KBM-7 (cell line): ENCODE measurements at places on chromosomes 6 and 20.
A peak's percentile ranks its signal among the peaks of the same experiment; 100 is the strongest.

DNA sequence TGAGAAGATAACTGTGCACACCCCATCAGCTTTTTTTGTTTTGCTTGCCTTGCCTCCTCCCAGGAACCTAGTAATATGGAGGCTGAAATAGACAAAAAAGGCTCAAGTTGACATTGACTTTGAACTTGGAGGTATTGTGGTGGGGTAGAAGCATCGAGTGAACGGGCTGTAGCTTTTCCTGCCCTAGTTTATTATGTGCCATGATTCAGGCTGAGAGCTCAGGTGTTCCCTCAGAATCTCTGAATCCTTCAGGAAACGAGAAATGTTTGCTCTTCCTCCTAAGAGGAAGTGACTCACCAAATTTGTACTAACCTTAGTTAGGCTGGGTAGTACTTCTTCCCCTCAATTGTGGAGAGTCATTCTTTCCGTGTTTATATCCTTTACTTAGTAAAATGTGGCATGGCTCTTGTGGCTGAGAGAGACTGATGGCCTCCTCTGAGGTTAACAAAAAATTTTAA, 98.8 kb downstream of the SASH1 start:
- DNase-seq = no peak

DNA sequence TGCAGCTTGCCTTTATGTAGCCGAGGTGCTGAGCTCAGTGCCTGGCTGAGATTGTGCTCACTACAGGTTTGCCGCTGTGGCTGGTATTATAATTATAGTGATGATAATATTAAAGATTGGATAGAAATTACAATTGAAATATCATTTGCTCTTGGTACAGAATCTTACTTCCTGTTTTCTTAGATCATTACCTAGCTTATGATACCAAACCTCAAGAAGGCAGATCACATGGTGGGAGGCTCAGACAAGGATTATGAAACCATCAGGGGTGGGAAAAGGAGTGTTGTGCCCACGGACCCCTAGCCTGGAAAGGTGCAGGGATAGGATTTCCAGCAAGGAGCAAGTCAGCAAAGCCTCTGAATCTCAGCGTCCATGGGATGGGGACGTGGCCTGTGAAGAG, 70.6 kb downstream of the IGF2R start:
- DNase-seq = no peak

GRCh38 chr6:14452567-14453527, 335.3 kb downstream of the CD83 start:
- peak; percentile 100 for DNase-seq

DNA sequence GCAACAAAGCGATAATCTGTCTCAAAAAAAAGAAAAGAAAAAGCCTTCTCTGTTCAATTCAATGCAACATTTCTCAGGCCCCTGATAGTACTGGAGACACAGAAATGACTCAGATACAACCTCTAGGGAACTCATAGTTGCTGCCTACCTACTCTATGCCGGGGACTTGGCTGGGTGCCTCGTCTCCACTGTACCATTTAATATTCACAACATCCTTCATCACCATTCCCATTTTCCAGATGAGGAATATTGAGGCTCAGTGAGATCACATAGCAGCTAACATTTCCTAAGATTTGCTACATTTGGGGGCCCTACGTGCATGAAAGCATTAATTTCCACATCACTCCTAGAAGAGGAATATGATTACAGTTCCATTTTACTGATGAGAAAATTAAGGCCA, 7.5 kb downstream of the NOL4L start:
- DNase-seq = no peak

DNA sequence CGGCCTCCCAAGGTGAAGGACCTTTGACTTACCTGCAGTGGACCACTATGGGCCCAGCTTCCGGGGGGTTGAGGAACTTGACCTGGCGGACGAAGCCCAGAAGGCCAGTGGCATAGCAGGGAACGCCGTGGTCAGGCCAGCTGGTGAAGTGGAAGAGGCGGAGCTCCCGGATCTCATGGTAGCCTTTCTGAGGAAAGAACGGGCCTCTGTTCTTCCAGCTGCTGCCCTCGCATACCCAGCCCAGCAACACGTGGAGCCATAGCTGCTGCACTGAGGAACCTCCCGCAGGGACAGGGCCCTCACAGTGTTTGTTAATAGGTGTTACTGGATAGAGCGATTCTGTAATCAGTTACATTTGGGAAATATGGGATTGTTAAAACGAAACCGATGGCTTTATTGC, 492.1 kb upstream of the CHD6 start:
- DNase-seq = no peak

GRCh38 chr6:104187616-104188015, 672.1 kb downstream of the HACE1 start:
- DNase-seq = no peak

DNA sequence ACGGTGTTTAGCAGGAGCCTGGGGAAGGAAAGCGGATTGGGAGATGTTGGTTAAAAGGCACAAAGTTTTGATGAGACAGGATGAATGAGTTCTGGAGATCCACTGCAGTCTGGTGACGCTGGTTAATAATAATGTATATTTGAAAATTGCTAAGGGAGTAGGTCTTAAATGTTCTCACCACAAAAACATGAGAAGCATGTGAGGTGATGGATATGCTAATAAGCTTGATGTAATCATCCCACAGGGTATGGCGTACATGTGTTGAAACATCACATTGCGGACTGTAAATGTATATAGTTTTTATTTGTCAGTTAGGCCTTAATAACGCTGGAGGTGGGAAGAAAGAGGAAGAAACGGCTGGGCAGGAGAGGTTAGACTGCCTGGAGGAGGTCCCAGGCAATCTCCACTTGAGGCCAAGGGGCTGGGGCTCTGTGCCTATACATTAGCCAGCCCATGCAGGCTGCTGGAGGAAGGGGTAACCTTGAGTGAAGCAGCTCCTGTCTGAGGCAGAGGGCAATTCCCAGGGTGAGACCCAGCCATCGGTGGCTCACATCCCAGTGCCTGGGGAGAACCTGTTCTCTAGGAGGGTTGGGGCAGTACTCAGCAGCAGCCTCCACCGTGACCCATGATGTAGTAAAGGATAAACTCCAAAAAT, 188.2 kb upstream of the QKI start:
- no peak for DNase-seq

DNA sequence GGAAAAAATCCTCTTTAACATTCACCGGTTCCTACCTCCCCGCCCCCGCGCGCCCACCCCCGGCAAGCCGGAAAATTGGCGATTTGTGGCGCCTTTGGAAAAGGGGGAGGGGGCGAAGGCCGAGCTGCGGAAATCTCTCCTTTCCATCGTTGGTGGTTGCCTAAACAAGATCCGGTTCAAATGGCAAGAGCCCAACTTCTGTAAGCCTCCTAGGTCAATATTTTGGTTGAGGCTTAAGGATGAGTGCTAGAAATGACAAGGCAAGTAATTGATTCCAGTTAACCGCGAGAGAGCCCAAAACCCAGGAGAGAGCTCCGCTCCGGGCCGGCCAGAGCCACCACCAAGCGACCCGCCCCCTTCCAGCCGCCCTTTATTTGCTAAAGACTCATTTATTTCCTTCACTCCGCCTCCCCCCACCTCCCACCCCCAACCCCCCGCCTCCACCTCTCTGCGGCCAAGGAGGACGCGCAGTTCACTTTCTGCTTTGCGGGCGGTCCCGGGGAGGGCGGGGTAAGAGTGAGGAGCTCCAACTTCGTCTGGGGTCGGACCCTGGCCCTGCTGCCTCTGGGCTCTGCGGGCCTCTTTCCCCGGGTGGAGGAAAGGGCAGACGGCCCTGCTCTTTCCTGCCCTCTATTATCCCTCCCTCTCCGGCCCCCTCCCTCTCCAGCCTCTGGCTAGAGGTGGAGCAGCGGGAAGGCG, 838 bp upstream of the NKX2-2 start:
- peak; percentile 76 for DNase-seq

DNA sequence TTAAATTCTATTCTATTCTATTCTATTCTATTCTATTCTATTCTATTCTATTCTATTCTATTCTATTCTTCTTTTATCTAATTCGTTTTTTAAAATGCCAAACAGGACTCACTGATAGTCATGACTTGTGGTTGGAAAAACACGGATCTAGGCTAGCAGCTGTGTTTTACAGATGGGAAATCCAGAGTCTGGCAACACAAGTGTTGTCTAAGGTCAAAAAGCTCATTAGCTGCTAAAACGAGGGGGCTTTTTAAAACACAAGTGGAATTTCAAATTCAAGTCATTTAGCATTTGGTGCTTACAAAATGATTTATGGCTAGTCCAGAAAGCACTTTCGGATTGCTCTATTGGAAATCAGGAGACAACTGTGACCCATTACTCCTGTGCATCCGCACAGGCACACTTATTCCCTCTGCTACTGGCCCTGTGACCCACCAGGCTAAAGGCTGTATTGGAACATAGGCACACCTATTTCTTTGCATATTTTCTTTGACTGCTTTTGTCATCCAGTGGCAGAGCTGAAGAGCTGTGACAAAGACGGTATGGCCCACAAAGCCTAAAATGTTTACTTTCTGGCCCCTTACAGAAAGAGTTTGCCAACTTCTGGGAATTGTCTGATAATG, 17.8 kb upstream of the MLIP start:
- DNase-seq = no peak

- DNase-seq = no peak
These were observed 96.3 kb upstream of the ZBTB24 start for GRCh38 chr6:109579361-109579760.
